Posterior vena cava (tissue), 2 donors: ENCODE measurements at places on chromosomes 16 and 17.

GRCh38 chr17:19454074-19454473, 43.0 kb downstream of the RNF112 start:
- no peak for DNase-seq

DNA sequence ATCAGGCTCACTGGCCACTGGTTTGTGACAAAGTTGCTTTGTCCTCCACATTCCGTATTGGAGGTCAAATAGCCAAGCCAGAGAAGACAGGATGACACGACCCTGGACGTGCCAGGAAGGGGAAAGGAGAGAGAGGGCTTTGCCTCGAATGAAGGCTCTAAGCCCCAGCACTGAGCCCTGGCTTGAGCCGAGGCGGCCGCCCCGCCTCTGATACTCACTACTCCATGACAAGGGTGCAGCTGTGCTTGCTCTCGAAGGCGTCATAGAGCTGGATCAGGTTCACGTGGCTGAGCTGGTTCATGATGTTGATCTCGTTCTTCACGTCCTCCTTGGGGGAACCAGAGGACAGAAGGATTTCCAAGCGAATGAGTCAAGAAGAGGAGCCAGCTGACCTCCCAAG, 19.3 kb downstream of the MYLK3 start:
- no peak for DNase-seq

DNA sequence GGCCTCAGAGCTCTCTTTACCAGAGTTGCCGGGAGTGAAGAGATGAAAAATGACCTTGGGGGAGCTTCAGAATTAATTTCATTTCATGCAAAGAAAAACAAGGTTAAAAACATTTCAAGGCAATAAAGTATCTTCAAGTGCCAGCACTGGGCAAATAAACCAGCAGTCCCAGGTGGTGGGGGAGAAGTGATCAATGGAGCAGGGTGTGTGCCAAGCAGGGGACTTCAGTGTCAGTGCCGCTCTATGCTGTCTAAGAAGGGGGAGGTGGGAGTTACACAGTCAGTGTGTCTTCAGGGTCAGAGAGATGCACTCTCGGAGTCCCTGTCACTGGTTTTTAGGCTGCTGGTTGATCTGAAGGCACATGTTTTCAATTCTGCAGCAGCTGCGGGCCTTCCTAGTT, 57.2 kb upstream of the MGAT5B start:
- DNase-seq: no peak

- DNase-seq: no peak
Measured at GRCh38 chr17:32970281-32970680, 21.4 kb upstream of the SPACA3 start.

DNA sequence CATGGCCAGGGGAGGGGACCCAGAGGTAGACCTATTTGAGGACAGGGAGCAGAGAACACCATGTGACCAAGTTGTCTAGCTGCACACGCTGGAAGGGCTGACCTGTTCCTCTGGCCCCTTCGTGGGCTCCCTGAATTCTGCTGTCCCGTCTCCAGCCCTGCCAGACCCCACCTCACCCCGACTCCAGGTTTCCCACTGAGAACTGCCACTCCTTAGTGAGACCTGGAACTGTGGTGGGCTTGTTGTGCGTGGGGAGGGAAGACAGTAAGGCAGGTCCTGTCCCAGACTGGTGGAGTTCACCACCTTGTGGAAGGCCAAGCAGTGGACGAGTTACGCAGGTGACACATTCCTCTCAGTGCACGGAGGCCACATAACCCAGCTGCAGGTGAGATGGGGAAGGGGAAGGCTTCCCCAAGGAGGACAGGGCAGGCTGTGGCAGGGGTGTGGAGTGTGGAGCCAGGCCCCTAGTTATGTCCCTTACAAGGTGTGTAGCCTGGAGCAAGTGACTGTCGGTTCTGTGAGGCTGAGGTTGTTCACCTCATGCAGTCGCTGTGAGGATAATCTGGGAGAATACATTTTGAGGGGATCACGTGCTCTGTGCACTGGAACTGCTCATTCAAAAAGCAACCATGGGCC, 54.7 kb downstream of the USP22 start:
- no peak for DNase-seq

- DNase-seq: no peak
Measured at GRCh38 chr17:68910251-68910705, 44.9 kb downstream of the ABCA8 start.

DNA sequence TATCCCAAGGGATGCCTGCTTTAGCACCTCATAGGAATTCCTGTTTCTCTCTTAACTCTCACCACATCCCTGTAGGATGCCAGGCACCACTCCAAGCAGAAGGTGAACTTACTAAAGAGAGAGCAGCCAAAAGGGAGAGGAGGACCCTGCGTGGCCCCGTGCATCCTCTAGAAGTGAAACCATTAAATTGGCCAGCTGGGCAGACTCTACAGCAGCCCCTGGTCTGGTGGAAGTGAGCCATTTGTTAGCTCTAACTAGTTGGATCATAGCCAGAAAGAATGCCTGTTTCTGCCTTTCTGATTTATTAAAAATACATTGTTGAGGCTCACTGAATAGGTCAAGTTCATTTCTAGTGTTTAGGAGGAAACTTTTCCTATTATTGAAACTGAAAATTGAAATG, 22.3 kb downstream of the TMEM11 start:
- no peak for DNase-seq
